ENCODE measurements at places on chromosomes 11 and 22. TPM values are rescaled to one million over a fixed set of nuclear protein-coding genes. Genes with fewer than 3 reads are reported as not detected.

- no peak for DNase-seq
Observed at GRCh38 chr11:119992171-119993051, 145.5 kb downstream of the TRIM29 start.

GRCh38 chr22:45188779-45189178 lies 25.1 kb downstream of the NUP50 start:
- no peak for DNase-seq

DNA sequence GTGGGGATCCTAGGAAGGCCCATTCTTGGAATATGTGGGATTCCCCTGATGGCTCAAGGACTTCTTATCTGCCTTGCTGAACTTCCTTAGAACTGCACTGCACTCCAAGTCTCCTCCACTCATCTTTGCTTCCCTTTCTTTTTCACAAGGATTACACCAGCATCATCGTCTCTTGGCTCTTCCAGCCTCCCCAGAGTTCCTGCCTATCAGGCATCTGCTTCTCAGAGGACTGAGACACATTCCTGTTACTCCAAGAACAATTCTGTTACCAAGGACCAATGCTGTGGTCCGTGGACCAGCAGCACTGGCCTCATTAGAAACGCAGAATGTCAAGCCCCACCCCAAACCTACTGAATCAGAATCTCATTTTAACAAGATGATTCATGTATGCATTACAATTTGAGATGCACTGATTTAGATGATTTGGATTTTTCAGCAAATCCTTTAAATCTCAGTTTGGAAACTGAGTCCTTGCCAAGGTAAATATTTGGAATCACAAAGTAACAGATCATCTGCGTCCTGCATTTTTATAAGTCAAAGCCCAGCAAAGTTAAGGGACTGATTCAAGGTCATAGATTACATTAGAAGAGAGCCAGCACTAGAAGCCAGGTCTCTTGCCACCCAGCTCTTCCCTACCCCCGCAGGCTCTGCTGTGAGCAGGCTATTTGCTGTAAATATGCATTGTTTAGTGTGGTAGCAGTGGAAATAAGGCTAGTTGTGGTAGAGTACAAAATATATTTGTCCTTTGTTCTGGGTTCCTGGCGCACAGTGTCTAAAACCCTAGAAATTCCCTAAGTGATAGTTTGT lies 110.9 kb downstream of the SWAP70 start:
- no peak for DNase-seq

DNA sequence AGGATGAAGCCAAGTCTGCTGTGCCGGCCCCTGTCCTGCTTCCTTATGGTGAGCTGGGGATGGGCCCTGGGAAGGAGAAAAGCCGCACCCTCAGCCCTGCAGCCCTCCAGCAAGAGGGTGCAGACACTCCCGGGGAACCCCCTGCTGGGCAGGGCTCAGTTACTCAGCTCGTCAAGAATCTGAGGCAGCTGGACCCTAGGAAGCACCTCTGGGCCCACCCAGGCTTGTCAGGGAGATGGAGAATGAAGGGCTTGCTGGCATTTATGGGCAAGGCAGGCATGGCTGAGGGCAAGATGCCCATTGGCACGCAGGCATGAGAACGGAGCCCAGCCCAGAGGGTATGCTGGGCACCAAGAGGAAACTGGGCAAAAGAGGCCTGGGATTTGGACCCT lies 12.9 kb downstream of the RELT start:
- DNase-seq, result no peak

DNA sequence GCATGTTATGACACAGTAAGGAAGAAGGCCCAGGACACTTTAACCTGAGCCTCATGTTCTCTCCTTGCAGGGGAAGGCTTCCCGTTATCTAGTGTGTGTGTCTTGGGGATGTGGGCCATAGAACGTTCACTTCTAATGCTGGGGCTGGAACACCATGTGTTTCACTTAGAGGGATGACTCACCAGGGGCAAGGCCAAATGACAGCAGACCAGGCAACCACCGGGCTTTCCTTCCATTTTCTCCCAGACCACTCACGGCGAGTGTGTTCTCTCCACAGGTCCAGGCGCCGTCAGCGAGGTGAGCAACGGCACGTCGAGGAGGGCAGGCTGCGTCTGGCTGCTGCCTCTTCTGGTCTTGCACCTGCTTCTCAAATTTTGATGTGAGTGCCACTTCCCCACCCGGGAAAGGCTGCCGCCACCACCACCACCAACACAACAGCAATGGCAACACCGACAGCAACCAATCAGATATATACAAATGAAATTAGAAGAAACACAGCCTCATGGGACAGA lies 964.4 kb downstream of the NTM start:
- no peak for DNase-seq

- DNase-seq, result no peak
Observed at GRCh38 chr11:94781837-94782236, 13.7 kb downstream of the AMOTL1 start.

- no peak for DNase-seq
Observed at GRCh38 chr11:100555931-100556330, 131.2 kb upstream of the ARHGAP42 start.

DNA sequence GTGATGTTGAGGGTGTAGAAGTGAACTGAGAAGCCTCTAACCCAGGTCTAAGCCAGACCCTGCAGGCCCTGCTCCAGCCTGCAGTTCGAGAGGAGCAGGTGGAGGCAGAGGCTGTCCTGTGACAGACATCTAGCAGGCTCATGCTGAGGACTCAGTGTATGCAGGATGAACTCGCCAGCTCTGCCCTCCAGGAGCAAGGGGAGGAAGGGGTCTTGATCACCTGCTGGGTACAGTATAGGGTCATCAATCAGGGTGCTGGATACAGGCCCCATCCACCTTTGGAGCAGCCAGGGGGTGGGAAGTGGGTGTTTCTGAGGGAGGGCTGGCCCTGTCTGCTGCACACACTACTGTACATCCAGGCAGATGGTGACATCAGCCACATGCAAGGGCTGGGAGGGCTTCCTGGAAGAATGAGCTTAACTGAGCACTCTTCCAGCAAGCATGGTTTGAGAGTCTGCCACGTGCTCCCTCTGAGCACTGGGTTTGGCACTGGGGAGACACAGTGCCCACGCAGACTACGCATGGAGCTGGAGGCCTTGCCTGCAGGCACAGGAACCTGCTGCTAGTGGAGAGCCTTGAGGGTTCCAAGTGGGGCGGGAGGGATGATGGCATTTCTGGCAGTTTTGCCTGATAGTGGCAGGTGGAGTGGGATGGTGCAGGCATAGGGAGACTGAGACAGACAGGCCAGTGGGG lies 9.2 kb downstream of the MAPK8IP1 start:
- no peak for DNase-seq

DNA sequence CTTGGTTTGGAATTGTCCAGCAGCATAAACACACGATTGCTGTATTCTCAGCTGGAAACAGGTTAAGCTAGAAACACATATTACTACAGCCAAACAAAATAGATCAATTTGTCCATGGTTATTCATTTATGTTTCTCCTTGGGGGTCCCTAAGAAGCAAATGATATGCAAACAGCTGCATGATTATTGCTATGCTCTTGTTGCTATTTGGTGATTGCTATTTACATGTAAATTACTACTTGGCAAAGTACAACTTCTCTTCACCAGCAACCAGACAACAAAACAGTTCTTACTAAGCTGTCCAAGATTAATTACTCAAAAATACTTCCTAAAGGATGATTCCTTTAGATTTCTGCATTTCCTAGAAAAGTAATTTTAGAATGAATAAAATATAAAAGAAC lies 567.9 kb upstream of the ARHGAP42 start:
- DNase-seq, result peak; percentile 15

DNA sequence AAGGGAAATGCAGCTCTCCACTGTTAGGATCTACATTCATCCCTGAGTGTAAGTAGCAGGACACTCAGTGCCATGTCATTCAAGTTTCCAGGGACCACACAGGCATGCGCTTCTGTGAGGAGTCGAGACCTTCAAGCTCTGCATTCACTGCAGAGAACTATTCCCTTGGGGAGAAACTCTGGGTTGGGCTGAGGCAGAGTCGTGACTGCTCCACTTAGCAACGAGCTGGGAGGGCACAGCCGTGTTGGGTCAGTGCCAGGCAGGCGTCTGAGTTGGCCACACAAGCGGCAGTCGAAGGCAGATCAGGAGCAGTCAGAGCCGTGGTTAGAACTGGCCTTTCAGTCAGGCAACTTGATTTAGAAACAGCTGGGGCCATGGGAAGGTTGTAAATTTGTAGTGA lies 14.7 kb downstream of the MPEG1 start:
- DNase-seq, result peak; percentile 94

- DNase-seq, result no peak
Observed at GRCh38 chr22:36287881-36288515, 35.1 kb downstream of the APOL1 start.

GRCh38 chr11:11451501-11452005 lies 98.5 kb upstream of the CSNK2A3 start:
- DNase-seq, result no peak

DNA sequence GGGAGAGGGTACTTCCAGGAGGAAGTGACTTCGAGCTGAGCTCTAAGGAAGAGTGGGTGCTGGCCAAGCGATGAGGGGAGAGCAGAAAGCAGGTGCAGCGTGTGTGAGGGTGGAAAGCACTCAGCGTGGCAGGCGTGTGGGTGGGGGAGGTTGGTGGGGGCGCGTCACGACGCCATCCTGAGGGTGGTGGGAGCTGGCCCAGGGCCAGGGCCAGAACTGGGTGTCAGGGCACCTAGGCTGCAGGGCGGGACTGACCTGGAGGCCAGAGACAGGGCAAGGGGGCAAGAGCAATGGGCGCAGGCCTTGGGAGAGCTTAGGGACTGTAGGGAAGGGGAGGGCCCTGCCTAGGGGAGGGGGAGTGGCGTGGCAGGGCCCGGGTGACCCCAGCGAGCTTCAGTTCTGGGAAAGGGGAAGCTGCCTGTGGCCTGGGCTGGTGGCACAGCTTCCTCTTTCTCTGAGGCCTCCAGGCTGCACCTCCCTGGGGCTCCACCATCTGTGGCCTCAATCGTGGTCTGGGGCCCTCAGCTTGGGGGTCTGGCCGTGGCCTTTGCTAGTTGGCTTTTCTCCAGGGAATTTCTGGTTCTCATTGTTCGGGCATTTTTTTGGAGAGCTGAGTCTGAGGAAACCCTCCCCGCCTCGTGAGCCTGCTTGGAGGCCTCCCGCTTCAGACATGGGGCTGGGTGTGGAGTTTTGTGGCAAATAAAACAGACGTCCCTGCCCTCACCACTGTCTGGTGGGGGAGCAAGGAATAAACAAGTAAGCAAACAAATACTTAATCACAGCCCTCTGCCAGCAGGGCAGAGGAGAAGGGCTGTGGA lies 8.9 kb downstream of the RELT start:
- peak; percentile 38 for DNase-seq

GRCh38 chr11:121508449-121508848 lies 55.7 kb upstream of the SORL1-AS1 start:
- no peak for DNase-seq

GRCh38 chr22:23527971-23528740 lies 51.9 kb downstream of the IGLL1 start:
- no peak for DNase-seq

GRCh38 chr11:117673602-117674001 lies 123.4 kb downstream of the DSCAML1 start:
- no peak for DNase-seq

DNA sequence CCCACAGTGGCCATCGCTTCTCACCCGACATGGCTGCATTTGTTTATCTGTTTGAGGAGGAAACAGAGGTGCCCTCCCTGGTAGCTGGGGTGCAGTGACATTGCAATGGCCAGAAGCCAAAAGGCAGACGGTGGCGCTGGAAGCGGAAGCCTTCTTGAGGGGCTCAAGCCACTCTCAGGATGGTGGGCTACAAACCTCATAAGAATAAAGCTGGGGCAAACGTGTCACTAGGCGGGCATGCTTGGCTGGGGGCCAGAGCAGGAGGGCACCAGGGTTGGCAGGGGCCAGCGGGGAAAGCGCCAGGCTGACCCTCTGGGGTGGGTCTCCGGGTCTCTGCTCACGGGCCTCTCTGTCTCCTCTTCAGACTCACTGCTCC lies 12.6 kb downstream of the TNNT3 start:
- no peak for DNase-seq

DNA sequence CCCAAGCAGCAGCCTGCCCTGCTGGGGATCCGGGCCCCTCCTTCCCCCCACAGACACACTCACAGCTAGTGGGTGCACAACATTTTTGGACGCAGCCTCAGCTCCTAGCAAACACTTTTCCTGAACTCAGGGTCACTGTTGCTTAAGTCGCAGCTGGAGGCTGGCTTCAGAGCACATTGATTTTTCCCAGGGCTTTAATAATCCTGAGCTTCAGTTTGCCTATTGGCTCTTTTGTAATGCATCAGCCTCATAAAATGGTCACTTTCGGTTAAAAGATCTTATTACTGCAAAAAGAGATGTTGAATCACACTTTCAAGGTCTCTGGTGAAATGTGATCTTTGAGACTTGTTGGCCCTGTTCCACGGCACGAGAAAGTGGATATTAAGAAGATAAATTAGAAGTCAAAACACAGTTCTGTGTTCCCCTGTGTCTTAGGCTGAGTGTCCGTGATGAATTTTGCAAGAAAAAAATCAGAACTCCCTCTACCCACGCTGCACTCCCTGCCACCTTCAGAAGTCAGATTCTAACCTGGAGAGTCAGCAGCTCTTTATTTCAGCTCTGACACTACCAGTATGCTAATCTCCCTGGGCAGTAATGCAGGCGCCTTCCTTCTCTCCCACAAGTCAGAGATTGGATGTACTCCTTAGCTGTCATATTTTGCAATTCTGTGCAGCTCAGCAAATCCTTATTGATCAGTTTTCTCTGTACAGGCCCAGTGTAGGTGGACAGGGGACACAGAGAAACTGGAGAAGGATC lies 158.2 kb upstream of the E2F8 start:
- DNase-seq, result peak; percentile 10

Gene SYCE3
- not detected for total RNA-seq

Gene DTX4
- total RNA-seq, result 14.8 TPM

Gene YAP1
- 113 TPM for total RNA-seq

Gene ENTHD1
- total RNA-seq, result not detected

Gene UBQLNL
- 0.10 TPM for total RNA-seq

Gene LDLRAD3
- 10.9 TPM for total RNA-seq

Gene TEX12
- total RNA-seq, result 2.3 TPM
